ENCODE measurements at places on chromosomes 6 and 20. TPM values are rescaled to one million over a fixed set of nuclear protein-coding genes. Genes with fewer than 3 reads are reported as not detected.

AVP gene
- not detected for total RNA-seq

MCCD1 gene
- not detected for total RNA-seq

GABRR1 gene
- not detected for total RNA-seq

FOXS1 gene
- total RNA-seq = not detected

GLO1 gene
- 22.4 TPM for total RNA-seq

PTPN1 gene
- total RNA-seq = 65.5 TPM

All from T-helper 17 cell (primary cell).